ENCODE measurements at places on chromosomes 6 and 20.

DNA sequence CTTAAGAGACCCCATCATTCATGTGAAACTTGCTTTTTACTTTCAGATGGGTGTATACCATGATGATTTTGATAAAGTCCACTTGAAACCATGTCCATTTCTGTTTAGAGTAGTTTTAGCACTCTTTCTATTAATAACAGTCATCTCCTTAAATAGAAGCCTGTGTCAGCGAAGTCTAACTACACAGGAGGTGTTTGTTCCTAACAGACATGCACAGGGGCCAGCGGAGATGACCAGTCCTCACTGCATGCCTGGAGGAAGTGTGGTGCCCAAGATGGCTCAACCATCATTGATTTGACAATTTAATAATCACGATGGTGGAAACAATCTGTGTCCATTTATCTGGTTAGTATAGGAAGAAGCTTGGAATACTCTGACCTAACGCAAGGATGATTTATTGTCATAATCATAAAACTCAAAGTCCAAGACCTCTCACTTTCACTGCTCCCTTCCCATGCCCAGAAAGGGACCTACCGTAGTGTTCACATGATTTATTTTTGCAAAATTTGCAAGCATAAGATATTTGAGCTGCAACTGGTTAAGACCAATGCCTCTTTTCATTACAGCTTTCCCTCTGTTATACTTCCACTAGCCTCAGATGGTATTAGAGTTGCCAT is 31.0 kb upstream of the CLIC5 start:
- no peak for DNase-seq

DNA sequence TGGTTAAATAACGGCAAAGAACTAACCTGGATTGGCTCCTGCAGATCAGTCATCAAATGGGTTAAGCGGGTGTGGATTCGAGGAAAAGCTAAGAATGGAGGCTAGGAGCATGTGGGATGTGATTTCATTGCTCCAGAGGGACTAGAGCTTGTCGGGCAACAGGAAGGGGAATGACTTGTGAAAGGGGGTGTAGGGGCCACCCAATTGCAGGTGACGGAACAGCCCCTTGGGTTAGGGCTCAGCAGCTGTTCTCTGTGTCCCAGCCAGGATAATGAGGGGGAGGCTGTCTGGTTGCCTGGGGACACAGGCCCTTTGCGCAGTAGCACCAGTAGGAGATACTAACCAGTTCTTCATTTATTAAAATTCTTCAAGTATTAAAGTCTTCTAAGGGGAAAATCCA is 25.0 kb upstream of the MRPS18A start:
- no peak for DNase-seq

GRCh38 chr20:38805958-38806854 is 709 bp downstream of the PPP1R16B start:
- peak; percentile 73 for DNase-seq

DNA sequence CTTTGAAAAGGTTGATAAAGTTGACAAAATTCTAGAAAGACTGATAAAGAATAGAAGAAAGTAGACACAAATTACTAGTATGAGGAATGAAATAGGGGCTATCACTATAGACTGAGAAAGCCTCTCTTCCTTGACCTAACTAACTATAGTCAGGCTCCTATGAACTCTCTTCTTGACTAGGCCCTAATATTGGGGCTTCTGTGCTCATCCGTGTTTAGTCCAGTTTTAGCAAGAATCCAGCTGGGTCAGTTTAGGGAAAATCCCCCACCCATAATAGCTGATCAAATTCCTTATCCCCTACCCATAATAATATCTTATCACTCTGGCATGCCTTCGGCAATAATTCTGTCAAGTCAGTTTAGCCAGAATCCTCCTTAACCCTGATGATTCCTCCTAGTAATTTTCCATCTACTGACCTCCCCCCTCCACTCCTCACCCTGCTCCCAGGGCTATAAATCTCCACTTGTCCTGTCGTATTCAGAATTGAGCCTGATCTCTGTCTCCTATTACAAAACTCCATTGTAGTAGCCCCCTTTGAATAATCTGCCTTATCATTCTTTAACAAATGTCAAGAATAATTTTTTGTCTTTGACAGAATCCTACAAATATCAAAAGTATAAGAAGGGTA is 138.1 kb downstream of the TFAP2A start:
- DNase-seq: no peak

DNA sequence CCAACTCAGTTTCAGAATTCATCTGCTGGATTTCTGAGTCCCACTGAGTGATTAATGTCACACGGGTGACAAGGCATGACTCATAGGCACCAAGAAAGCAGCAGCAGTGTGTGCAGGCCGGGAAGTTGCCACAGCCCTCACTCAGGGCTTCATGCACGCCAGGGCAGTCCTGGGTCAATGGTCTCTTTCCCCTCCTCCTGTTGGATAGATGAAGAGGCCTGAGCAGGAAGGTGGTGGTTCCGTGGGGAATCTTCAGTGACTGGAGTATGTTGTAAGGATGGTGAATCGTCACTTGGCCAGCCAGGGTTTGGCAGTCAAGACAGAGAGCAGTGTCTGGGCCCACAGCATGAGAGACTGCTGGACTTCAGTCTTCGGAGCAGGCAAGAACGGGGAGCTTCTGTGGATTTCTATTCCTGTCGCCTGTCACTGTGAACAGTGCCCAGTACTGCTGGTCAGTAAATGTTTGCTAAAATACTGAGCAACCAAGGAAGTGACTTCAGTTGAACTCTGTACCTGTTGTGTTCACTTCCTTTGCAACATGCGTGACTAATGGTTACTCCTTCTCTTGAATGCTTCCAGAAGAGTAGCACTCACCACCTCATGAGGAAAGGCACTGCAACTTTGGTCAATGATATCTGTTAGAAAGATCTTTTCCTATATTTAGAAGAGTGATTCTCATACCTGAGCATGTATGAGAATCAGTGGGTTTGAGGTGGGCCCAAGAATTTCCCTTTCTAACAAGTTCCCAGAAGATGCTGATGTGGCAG is 62.0 kb upstream of the CD93 start:
- peak; percentile 38 for DNase-seq

DNA sequence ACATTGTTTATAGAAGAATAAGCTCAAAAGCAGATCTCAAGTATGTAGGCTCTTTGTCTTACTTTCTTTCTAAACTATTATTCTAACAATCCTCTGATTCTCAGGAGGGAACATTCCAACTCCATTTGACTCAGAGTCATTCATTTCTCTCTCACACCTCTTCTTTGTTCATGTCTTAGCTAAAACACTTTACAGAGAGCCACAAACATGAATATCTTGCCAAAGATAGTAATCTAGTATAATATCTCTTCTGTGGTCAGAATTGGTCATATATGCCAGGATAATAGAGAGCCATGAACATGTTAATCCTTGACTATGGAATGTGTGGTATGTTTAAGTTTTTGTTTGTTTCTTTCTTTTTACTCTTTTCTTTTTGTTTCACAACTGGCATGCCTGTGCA is 456.0 kb upstream of the PTCHD4 start:
- DNase-seq: no peak

DNA sequence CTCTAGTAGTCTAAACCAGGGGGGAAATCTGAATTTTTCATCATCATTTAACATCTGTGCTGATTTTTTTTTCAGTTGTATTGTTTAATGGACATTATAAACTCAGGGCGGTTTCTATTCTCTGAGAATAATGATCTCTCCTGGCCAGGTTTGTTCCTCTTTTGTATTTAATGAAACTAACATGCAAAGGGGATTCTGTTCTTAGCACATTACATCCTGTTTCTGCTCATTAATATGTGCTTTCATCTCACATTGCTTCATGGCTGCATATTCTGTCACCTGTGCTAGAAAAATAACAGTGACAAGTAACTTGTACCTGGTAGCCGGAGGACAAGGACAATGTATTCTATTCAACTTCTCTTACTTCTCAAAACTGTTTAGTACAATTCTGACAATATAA is 806 bp downstream of the HLA-DOB start:
- no peak for DNase-seq

- DNase-seq: no peak
These were observed 110.4 kb downstream of the MYB start for GRCh38 chr6:135291288-135292076.

GRCh38 chr6:153087436-153087835 is 43.6 kb downstream of the RGS17 start:
- DNase-seq: no peak

GRCh38 chr6:17630511-17631073 is 30.5 kb downstream of the FAM8A1 start:
- no peak for DNase-seq

DNA sequence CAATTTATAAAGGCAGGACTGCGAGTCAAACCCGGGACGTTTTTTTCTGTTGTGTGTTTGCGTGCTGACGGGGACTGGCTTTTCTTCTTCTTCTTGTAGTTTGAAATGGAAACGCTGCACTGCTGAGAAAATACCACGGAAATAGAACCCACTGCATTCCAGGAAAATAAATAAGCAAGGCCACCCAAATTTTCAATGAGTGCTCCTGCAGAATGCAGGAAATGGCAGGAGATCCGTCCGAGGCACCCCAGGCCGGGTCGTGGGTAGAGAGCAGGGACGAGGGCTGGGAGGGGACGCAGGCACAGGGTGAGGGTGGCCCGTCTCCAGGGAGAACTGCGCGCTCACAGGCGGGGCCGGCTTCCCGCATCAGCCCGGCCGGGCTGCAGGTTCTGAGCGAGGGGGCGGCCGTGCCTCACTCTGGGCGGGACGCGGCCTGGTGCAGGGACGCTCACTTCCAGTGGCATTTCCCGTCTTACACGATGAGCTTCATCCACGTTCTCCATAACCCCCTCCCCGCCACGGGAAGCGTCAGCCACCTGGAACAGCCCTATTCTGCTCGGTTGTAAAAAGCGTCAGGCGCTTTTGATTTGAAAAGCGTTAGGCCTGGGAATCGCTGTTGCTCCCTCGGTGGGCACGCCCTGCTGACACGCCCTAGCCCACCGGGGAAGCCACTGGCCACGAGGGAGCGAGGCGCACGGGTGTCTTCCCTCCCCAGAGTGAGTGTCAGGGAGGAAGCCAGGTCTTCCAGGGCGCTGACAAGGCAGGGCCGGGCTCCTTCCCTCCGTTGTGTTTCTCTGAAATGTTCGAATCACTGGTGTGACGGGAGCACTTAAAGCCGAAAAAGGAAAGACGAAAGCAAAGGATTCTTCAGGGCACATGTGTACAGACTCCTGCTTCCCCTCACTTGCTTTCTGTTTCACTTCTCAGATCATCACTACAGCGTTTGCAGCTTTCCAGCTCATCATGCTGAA is 17.9 kb upstream of the EXOC2 start:
- DNase-seq: peak; percentile 79

DNA sequence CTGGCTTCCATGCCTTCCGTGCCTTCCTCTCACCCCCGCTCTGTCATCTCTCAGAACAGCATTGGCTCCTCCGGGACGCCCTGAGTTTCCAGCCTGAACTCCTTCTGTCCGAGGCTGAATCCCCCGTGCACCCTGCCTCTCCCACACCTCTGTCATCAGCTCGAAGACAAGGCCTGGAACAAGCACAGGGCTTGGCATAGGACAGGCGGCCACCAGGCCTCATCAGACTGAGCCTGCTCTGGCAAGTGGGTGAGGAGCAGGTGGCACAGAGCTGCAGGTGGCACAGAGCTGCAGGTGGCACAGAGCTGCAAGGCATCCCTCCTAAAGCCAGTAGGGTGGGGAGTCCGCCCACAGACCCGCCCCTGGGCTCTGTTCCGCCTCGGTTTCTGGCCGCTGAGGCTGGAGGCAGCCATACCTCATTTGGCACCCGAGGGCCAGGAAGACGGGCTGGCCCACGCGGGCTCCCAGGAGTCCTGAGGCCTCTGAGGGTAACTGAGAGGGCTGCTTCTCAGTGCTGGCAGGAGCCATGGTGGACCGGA is 60.2 kb downstream of the EZR start:
- no peak for DNase-seq

- DNase-seq: no peak
These were observed 295.1 kb upstream of the AGPAT4 start for GRCh38 chr6:161568885-161569456.

GRCh38 chr6:108836061-108836460 is 12.2 kb upstream of the ARMC2 start:
- no peak for DNase-seq

DNA sequence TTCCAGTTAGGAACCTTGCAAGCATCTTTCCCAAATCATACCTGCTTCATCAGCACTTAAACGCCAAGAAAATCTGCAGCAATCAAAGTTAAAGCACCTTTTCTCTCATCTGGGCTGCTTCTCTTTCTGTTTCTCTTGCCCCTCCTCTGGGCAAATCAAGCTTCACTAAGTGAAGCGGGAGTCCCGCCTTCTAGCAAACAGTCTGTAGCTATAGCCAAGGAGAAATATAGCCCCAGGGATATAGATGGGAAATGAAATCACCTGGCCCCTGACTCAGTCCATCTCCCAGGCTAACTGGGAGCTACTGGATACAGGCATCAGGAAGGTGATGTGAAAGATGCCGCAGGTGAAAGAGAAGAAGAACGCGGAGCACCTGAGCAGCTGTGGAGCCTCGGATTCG is 481.9 kb downstream of the C6orf118 start:
- DNase-seq: no peak

DNA sequence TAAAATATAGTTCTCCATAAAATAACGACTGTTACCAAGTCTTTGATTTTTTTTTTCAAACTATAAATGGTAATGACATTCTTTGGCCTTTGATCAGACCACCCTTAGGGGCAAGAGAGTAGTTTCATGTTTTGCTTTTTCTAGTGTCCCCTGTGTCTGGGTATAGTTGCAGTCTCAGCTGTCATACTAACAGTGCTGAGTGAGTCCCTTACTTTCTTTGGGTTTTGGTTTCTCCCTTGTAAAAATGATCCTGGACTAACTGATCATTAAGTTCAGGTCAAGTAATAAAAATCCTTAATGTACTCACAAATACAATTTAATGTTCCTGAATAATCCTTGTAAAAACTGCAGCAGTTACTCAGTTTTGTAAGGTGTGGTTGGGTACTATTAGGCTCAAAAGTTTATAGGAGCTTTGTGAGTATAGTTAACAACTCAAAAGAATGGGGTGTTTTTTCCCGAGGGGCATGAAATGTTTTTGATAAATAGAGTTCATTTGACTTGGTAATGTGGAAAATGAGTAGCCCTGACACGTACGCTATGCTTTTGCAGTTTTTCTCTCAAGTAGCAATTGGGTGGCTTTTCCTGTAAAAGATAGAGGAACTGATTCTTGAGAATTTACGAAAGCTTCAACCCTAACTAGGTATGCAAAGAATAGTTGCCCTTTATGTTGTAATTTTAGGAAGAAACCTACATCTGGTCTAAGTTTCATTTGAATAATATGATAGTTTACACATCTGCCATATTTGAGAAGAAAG is 6.2 kb downstream of the PTPN1 start:
- DNase-seq: no peak

DNA sequence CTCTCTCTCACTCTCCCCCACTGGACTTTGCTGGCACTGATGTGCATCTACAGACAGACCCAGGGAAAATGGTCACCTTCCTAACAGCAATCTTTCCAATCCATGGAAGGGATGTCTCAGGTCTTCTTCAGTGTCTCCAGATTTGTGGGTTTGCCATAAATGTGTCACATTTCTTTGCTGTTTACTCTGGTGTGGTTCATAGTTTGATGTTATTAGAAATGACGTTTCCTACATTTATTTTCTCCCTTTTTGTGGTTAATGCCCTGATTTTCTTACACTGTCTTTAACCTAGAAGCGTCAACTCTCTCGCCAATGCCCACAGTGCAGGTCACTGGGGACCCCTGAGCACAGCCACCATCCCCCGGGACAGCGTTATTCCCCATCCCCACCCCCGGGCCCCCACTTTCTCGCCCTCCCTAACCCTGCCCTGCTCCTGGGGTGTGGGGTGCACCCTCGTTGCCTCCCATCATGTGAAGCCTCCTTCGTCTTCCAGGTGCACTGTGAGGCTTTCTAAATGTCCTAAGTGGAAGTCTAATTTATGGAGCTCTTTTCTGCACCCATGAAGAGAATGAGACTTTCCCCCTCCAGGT is 86.5 kb downstream of the YTHDF1 start:
- DNase-seq: no peak

GRCh38 chr6:127969701-127970100 is 68.8 kb upstream of the THEMIS start:
- no peak for DNase-seq

- DNase-seq: no peak
These were observed 90.6 kb upstream of the DST start for GRCh38 chr6:56733211-56733697.

All from activated T-cell treated with anti-CD3 and anti-CD28 coated beads, Interleukin-2, amount 50 U/mL, for 24 hours (primary cell).